Cerebellar cortex (tissue), 1 donor: ENCODE measurements at places on chromosomes 4 and X.

GRCh38 chr4:86006057-86006456 is 353.8 kb downstream of the MAPK10 start:
- no peak for DNase-seq

DNA sequence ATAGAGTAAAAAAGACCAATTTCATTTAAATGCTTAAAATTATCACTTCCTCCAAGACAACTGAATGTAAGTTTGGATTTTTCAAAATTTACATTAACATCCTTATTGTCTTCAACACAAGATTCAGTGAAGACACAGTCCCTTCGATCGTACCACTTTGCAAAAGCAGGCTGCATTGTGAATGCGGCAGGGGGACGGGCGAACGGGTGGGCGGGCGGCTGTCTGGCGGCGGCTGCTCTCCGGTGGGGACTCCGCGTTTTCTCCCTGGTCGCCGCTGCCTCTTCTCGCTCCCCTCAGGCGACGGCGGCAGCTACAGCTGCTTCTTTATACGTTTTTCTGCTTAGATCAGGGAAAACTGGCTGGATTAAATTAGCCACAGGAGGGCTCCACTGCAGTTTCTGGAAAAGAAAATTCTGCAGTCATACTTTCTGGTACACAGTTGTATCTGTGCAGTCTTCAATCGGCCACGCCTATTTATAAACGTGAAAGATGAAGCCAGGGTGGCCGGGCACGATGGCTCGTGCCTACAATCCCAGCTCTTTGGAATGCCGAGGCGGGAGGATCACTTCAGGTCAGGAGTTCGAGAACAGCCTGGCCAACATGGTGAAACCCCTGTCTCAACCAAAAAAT is 33.9 kb upstream of the HPF1 start:
- DNase-seq: peak; percentile 35

GRCh38 chrX:76555269-76555668 is 127.8 kb downstream of the MAGEE1 start:
- DNase-seq: no peak

DNA sequence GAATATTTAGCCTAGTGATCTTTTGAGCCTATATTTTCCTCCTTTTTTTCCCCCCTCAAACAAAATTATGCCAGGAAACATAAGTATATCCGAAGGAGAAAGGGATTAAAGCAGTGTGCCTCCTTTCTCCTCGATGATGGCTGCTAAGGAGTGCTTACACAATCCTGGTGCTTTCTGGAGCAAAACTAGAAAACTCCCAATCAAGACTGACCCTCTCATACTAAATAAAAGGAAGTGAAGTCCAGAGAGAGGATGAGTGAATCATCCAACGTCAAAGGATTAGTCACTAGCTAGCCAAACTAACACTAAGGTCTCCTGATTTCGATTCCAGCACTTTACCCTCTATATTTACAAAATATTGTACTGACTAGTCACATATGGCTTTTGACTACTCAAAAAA is 146.8 kb downstream of the PPP3CA start:
- DNase-seq: no peak

- DNase-seq: no peak
Observed at GRCh38 chr4:88396681-88397080, 18.0 kb downstream of the HERC6 start.

DNA sequence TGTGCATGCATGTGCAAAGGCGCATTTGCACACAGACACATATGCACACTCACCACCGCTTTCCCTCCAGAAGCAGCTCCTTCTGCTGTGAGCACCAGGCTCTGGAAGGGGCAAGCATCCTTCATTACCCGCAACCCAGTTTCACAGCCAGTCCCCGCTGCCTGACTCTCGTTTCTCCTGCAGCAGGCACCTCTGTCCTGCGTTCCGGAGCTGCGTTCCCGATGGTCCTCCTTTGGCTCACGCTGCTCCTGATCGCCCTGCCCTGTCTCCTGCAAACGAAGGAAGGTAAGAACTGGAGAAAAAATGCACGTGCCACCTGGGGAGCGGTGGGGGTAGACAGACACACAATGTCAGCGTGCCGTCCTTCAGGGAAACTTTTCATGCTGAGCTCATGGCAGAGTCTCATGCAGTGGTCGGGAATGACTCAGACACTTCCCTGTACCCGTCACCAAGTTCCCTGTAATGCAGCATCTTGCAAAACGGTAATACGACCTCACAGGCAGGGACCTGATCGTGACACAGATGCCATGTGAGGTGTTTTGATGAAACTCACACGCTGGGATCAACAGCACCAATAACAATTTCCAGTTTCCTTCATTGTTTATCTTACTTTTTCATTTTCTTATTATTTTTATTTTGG is 5.1 kb downstream of the IL3RA start:
- DNase-seq: no peak

GRCh38 chr4:106365613-106366012 is 3.0 kb downstream of the GIMD1 start:
- DNase-seq: no peak

- no peak for DNase-seq
Observed at GRCh38 chr4:71141125-71141524, 147.7 kb downstream of the DCK start.

DNA sequence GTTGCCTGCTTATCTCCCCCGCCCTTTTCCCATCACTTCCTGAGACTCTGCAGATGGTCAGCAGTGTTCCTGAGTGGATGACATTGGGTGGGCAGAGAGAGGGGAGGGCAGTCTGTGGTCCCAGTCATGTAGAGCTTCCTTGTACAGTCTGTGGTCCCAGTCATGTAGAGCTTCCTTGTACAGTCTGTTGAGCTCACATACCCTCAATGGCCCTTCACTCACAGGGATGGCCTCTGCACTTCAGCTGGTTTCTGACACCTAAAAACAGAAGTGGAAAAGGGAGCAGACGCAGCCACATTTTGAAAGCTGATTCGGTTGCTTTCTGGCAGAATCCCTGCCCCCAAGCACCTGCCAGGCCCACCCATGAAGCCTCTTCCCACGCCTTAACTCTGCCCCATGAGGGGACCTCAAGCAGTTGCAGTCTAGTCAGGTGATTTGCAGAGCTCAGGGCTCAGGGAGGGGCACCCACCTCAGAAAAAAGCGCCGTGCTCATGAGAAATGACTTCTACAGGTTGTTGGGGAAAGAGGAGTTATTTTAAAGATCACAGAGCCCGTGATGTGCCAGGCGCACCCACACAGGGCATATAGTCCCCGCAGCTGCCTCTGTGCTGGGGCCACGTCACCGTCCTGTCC is 3.6 kb upstream of the TMEM271 start:
- no peak for DNase-seq

DNA sequence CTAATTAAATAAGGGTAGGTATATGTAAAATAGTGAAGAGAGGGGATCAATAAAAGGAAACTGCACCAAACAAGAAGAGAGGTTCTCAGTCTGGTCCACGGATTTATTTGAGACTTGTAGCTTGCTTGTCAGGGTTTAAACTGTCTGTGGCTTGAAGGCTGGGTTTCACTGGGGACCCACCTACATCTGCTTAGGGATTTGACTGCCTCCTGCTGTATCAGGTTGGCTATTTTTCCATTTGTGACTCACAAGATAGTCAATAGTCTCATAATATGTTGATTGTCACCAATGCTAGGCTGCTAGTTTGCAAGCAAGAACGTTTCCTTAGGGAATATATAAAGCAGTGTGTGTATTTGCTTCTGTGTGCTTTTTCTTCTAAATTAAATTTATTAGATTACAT is 1950.7 kb upstream of the IGFBP7 start:
- no peak for DNase-seq

GRCh38 chr4:144689125-144689524 is 43.2 kb downstream of the HHIP start:
- DNase-seq: no peak

DNA sequence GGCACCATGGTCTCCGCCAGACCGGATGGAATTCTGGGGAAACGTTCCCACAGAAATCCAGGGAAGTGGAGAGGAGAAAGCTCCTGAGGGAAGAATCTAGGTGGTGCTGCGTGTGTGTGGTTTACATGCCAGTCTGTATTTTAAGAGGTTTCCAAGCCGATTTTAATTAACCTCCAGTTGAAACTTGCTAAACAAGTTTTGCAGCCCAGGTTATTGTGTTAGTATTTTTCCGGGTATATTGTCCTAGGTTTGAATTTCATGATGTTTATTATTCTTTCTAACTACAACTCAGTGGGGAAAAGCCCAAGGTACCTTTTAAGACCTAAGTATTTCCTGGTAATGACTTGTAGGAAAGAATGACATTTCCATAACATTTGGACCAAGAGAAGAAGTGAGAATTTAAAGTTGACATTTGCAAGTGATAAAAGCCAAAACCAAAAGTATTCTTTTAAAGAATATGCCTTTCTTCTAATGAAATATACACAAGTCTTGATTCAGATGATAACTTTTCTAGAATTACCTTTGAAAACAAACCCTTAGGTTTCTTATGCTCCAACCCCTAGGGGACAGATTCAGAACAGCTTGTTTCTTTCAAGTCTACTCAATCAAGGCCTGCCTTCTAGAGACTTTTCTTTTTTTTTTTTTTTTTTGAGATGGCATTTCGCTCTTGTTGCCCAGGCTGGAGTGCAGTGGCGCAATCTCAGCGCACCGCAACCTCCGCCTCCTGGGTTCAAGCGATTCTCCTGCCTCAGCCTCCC is 14.6 kb downstream of the SAT1 start:
- DNase-seq: no peak

DNA sequence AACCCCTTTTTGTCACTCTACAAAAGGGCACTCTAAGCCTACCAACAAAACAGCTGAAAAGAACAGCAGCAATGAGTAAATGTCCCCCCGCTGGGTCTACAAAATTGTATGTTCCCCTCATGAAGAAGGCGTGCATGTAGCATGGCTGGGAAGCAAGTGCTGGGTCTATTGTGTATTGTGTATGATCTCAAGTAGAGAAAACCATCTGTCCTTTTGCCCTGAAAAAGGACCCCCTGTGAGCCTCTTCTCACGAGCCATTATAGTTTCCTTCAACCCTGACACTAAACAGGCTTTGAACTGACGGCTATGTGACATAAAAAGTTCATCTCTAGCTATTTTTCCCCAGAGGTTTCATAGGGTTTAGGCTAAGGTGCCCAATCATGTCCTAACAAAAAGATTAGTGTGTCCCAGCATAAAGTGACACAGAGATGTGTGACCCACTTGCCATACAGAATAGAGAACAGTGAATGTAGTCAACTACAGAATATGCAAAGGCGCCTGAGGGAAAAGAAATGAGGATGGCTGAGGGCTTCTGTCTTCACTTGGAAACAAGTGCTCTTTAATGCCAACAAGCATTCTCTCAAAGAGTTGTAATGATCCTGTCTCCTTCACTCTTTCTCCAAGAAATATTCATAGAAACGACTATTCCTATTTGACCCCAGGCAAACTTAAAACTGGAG is 27.3 kb downstream of the COL25A1 start:
- DNase-seq: no peak

DNA sequence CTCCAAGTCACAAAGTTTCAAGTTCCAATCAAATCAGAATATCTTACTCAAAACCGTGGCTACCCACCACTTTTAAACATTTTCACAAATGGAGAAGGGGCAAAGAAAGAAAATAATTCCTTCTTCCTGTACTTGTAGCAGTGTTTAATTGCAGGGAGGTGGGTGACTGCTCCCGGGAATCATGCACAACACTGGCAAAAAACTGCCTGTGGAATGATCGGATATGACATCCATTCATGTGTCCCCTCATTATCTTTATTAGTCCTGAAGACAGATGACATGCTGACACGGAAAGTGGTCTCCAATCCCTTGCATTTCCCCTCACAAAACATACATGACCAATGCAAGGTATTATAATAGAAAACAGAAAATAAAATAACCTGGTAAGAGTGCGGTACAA is 2.0 kb downstream of the TSPAN5 start:
- DNase-seq: no peak

- no peak for DNase-seq
Observed at GRCh38 chr4:33485111-33485510, 2759.2 kb downstream of the ARAP2 start.
